T-cell (primary cell): ENCODE measurements at places on chromosomes 12 and 14.

GRCh38 chr12:12428047-12428446, 71.2 kb downstream of the BORCS5 start:
- DNase-seq: no peak

GRCh38 chr14:100734031-100734990, 7.6 kb downstream of the DLK1 start:
- DNase-seq: no peak

- no peak for DNase-seq
These were observed 1023.6 kb downstream of the VRK1 start for GRCh38 chr14:97820781-97821180.

GRCh38 chr12:57874166-57875108, 27.9 kb upstream of the CTDSP2 start:
- DNase-seq: no peak

DNA sequence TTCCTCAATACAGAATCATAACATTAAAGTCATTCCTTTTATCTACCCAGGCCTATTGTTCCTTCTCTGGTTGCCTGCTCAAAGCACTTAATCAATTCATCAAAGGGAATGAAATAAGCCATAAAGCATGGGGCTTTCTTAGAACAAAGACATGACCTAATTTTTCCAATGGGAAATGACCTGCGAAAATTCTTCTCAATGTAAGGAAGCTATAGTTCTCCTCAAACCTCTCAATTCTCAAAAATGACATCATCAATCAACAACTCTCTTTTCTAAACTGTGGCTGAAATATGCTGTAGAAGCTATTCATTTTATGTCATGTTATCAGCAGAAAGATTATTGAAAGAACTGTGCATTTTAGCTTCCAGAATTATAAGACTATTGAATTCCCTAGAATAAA, 116.0 kb upstream of the PTPRR start:
- DNase-seq: no peak

- DNase-seq: no peak
These were observed 246.6 kb downstream of the TMEM132D start for GRCh38 chr12:129657179-129657578.

- DNase-seq: no peak
These were observed 72.3 kb upstream of the STXBP6 start for GRCh38 chr14:25122211-25122610.

GRCh38 chr12:31238764-31239387, 87.1 kb downstream of the SINHCAF start:
- DNase-seq: peak; percentile 48

DNA sequence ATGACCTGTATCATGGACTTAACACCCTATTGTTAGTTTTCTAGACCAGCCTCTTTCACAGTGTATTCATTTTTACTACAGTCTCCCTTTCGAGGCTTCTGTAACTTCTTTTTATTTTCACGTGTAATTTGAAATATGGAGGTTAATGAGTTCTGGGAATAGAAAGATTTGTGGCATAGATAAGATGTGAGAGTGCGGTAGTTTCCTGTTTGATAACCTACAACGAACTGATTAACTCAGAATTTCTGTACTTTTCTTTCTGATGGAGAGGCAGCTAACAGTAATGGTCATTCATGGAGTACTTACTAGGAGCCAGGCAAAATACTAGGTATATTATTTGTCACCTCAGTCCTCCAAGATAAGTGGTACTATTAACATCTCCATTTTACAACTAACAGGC, 21.2 kb downstream of the POLR3B start:
- DNase-seq: no peak
